ENCODE measurements at places on chromosomes 6 and 20.

DNA sequence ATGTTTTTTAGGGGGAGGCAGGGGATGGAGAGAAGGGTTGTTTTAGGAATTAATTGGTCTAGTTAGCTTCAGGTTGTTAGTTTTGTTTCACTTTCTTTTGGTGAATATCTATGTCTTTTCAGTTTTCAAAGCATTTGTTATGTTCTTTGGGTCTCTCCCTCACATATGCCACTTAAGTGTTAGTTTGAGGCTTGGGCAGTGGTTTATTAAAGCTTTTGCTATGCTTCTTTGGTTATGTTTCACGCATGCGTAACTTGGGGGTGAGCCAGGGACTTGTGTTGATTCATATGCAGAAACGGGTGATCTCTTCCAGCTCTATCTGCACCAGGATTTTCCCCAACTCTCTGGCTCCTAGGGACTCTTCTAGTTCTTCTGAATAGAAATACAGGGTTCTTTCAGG, 11.4 kb upstream of the MMS22L start:
- DNase-seq, result no peak

- no peak for DNase-seq
These were observed 73.0 kb upstream of the KCNG1 start for GRCh38 chr20:51095633-51096521.

- no peak for DNase-seq
These were observed 29.3 kb downstream of the SRC start for GRCh38 chr20:37375227-37375626.

- no peak for DNase-seq
These were observed 56.5 kb upstream of the IER3 start for GRCh38 chr6:30800871-30801270.

GRCh38 chr6:125846292-125847024, 55.7 kb downstream of the NCOA7 start:
- DNase-seq, result no peak

- DNase-seq, result no peak
These were observed 13.8 kb upstream of the EYA4 start for GRCh38 chr6:133227344-133227743.

- DNase-seq, result no peak
These were observed 504.0 kb upstream of the PTCHD4 start for GRCh38 chr6:48615041-48615440.

- no peak for DNase-seq
These were observed 48.9 kb downstream of the CLIC5 start for GRCh38 chr6:45966797-45967196.

- DNase-seq, result no peak
These were observed 5.3 kb upstream of the MOG start for GRCh38 chr6:29651413-29652197.

GRCh38 chr6:126396131-126396530, 56.2 kb downstream of the CENPW start:
- DNase-seq, result no peak

DNA sequence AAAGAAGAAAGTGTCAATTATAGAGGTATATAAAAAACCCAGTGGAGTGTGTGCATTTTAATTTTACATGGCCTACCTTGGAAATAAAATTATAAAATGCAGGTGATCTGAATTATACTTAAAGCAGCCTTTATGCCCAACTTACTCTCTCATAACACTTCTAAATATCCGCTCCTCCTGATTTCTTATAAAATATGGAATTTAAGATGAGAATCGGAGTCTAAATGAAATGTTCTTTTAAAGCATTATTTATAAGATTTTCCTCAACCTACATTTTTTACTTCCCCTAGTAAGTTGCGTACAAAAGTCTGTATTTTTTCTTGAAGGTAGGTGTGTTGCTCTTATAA, 3.5 kb downstream of the CITED2 start:
- DNase-seq, result no peak

DNA sequence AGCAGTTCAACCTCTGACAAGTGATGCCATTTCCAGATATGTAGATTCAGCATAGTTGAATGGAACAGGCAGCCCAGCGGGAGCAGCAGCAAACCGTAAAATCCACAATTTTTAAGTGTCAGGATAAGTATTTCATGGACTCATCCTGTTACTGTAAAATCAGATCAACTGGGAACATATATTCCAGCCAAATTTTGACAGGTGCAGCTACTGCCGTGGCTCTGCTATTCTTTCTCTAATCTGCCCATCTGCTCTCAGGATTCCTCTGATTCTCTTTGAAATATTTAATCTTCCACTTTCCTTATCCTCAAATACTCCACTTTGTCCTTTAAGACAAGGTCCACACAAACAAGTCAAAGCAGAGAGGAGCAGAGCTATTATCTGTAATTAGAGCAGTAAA, 245.4 kb upstream of the ASCC3 start:
- DNase-seq, result no peak

- no peak for DNase-seq
These were observed 446.3 kb downstream of the PREX1 start for GRCh38 chr20:48381353-48382120.

DNA sequence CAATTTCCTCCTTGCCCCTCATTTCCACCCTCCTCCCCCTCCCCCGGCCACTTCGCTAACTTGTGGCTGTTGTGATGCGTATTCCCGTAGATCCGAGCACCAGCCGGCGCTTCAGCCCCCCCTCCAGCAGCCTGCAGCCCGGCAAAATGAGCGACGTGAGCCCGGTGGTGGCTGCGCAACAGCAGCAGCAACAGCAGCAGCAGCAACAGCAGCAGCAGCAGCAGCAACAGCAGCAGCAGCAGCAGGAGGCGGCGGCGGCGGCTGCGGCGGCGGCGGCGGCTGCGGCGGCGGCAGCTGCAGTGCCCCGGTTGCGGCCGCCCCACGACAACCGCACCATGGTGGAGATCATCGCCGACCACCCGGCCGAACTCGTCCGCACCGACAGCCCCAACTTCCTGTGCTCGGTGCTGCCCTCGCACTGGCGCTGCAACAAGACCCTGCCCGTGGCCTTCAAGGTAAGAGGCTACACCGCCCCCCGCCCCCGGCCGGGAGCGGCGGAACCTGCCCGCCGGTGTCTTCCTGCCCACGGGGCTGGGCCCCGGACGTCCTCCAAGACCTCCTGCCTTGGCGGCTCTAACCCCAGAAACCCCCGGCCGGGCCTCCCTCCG, 44.9 kb upstream of the SUPT3H start:
- peak; percentile 51 for DNase-seq

GRCh38 chr6:36493319-36493718, 50.5 kb downstream of the KCTD20 start:
- no peak for DNase-seq

DNA sequence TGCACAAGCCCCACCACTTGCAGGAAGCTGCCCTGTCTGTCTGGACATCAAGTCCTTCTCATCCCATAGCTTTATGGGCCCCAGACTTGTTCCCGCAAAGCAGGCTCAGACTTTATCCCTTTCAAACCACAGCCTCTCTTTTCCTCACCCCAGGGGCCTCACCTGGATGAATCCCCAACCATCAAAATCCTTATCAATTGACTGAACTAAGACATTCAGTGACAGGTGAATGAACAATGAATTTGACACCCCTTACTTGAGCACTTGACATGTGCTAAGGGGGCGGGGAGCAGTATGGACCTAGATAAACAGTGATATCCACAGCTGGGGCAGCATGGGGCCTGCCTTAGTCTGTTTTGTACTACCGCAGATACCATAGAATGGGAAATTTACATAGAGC, 5.0 kb downstream of the RAB44 start:
- no peak for DNase-seq

GRCh38 chr6:49264909-49265308, 198.1 kb downstream of the MMUT start:
- DNase-seq, result no peak

DNA sequence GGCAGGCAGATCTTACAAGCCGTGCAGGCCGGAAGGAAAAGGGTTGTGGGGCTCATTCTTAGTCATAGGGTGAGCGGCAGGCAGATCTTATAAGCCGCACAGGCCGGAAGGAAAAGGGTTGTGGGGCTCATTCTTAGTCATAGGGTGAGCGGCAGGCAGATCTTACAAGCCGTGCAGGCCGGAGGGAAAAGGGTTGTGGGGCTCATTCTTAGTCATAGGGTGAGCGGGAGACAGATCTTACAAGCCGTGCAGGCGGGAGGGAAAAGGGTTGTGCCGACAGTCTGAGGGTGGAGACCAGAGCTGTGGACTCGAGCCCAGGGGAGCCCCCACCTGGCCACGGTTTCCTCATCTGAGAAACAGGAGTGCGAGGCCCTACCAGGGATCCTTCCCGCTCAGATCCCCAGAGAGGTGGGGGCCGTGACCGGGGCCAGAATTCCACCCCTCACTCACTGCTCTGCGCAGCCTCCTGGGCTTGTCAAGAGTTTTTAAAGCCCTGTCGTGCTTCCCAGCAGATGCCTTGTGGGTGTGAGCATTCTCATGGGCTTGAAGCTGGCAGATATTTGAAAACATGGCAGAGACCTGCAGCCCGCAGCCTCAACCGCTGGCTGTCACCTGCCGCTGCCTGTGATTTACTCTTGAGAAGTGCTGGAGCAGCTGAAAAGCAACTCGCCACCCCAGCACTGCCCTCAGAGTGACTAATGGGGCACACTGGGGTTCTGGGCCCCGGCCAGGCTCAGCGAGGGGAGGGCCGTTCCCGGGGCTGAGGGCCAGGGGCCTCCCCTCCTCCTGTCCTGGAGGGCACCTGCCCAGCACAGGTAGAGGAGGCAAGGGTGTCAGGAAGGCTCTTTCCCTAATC, 31.9 kb downstream of the NTSR1 start:
- peak; percentile 43 for DNase-seq

DNA sequence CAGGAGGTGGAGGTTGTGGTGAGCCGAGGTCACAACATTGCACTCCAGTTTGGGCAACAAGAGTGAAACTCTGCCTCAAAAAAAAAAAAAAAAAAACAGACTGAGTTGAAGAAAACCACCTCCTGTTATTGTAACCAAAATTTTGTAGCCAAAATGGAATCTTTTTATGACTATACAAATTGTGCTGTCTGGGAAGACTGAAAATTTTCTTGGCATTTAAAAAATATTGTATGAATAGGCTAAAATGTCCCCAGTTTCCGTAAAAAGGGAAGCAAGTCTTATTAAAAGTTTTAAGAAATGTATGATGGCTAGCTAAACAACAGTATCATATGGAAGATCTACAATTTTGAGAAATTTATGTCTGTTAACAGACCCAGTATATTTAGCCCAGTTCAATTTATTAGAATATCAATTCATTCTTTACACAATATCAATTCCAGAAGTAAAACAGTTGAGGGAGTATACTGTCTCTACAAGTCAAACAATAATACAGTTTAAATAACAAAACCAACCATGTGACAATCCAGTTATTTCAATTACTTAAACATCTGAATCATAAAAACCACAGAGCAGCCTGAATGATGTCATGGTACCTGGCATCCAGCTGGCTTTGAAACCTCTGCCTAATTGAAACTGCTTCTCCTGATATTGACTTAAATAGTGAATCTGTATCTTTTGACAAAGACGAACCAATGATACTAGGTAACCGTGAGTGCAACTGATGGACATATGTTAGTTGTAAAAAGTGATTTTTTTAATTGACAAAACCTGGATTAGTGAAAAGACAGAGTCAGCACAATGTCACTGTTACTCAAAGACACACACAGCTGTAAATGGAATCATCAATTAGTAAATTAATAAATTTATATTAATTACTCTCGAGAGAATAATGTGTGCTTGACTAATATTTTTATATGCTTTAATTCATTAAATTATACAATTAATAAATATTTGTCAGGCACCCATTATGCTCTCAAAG, 166.6 kb upstream of the MARCKS start:
- no peak for DNase-seq

DNA sequence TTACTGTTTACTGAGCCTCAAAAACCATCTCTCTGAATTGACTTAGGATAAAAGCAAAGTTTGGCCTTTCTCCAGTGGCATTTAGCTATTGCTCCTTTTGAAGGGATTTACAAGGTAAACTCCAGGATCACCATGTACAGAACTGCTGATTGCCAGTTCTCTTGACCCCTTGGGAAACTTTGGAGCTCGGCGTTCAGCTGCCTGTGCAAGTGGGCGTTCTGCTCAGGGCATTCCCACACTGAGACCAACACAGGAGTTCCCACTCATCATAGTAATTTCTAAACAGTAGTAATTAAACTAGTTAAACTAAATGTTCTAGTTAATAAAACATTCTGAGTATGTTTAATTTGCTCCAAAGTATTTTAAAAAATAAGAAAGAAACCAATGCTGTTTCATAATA, 14.9 kb downstream of the KCNQ5 start:
- no peak for DNase-seq

- no peak for DNase-seq
These were observed 459.2 kb upstream of the RUNX2 start for GRCh38 chr6:44868910-44869309.

All from activated CD8-positive, alpha-beta memory T cell treated with anti-CD3 and anti-CD28 coated beads for 48 hours (primary cell).